PC-9 (cell line): ENCODE measurements at places on chromosomes 7 and 10. TPM values are rescaled to one million over a fixed set of nuclear protein-coding genes. Genes with fewer than 3 reads are reported as not detected.

- DNase-seq = no peak
Observed at GRCh38 chr7:100200693-100201092, 19.1 kb upstream of the PVRIG start.

The OR2A42 gene
- not detected in 2 replicates for total RNA-seq

DNA sequence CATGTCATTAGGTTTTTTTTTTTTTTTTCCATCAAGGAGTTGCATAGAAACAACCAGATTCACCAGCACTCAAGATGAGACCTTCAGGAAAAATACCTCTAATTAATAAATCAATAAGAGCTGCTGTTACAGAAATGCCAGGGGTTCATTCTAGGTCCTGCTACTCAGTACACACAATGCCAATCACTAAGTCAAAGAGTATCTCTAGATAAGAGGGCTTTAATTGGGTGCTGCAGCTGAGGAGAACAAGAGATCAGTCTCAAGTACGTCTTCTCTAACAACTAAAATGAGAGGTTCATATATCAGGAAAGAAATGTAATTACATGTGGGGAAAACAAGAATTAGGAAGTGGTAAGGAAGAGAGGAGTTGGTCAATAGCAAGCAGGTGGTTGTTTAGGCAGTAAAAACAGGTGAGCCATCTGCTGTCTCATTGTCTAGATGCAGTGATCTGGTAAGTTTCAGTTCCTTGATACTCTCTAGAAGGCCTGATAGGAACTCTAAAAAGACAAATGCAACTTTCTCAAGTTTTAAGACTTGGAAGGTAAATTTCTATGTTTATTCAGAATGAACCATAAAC lies 272.9 kb upstream of the ZWINT start:
- DNase-seq = no peak

DNA sequence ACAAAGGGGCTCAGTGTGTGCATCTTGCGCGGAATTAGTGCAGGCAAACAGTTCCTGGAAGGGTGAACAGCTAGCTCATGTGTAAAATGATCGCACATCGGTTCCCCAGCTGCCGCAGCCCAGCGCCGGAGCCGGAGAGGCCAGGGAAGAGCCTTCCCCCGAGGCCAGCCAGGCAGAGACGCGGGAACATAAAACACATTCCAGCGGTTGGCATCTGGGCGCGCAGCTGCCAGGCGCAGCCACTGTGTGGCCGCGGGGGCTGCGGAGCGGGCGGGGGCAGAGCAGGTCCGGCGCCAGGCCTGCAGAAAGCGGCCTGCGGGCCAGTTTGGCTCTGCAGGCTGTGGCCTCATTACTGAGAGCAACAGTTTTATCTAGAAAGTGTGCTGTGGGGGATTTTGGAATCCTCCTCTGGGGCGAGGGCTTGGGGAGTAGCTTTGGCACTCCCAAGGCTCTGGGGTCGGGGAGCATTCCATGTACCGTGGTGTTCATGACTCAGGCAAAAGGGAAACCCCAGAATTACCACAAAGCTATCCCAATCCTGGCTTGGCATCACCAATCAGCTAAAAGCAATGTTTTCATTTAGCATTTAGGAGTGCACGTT lies 74.3 kb downstream of the SAMD9 start:
- DNase-seq = peak; percentile 75

DNA sequence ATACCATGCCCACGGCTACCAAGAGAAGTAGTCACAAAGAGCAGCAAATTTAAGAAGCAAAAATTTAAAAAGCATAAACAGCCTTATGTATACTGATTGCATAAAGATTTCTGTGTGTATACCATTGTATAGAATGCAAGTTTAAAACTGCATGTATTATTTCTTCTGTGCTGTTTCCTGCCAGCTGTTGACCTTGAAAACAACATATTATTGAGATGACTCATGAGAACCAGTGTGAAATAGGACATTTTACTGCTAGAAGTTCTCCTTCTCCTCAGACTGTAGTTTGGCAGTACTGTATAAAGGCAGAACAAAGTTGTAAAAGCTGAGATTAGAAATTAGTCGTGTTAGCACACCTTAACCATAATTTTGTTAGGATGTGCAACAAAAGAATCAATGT lies 42.3 kb upstream of the SGCE start:
- peak; percentile 60 for DNase-seq

- no peak for DNase-seq
Observed at GRCh38 chr7:6147627-6148026, 116.5 kb downstream of the ANKRD61 start.

DNA sequence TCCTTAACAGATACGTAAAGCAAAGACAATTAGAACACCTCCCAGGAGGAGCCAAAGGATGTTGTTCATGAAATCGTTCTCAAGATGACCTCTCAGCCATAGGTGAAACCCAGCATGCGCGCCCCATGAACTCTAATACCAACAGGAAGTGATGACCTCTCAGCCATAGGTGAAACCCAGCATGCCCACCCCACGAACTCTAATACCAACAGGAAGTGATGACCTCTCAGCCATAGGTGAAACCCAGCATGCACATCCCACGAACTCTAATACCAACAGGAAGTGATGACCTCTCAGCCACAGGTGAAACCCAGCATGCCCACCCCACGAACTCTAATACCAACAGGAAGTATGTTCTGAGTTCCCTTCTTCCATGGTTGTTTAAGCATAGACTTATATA lies 205.2 kb upstream of the ADARB2 start:
- no peak for DNase-seq

DNA sequence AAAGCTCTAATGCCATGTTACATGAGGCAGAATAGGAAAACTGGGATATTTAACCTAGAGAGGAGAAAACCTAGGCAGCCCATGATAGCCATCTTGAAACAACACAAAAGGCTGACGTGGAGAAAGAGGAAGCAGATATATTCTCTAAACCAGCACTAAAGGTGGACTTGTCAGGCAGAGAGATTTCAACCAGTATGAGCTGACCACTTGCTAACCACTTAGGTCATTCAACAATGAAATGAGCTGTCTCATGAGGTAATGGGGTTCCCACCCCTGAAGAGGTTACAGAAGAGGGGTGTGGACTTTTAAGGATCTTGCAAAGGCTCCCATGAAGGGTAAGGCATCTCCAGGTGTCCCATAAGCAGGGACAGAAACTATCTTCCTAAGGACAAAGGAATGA lies 26.8 kb upstream of the EGR2 start:
- no peak for DNase-seq

DNA sequence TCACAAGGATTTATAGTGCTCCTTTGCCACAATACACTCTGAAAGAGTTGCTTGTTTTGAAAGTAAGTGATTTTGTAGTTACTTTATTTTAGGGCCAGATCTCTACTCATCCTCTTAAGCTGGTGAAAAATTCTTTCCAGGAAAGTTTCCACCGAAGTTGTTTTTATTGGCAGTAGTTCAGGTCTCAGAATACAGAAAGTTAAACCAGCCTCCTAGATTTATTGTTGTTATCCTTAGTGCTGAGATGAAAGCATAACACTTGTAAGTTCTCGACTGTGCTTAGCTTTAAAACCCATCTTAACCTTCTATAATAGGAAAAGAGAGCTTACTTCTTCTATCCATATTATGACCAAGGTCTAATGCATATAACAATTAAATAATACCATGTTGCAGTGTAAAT lies 5.5 kb downstream of the AP3M1 start:
- no peak for DNase-seq

The FKBP6 gene
- not detected in 2 replicates for total RNA-seq

DNA sequence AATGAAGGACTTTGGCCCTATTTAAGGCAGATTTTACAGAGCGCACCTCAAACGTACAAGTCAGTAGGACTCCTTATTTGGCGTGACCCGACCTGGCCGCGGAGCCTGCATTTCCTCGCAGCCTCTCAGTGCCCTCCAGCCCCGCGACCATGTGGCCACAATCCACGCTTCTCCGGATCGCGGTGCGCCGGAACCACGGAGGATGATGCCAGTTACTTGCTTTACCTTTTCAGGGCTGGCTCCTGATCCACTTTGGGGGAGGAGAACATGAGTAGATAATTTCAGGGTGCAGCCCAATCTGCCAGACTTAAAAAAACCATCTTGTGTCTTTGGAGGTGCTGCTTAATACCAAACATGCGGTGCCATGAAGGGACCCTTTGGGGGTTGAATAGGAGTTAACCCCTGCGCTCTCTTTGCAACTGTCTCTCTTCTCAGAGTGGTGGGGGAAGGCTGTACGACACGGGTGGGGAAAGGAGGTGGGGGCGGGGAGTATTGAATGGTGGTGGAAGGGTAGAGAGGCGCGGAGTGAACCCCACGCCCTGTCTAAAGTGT lies 1.5 kb downstream of the FRAT1 start:
- DNase-seq = no peak

The SPDYE2B gene
- not detected in 2 replicates for total RNA-seq

DNA sequence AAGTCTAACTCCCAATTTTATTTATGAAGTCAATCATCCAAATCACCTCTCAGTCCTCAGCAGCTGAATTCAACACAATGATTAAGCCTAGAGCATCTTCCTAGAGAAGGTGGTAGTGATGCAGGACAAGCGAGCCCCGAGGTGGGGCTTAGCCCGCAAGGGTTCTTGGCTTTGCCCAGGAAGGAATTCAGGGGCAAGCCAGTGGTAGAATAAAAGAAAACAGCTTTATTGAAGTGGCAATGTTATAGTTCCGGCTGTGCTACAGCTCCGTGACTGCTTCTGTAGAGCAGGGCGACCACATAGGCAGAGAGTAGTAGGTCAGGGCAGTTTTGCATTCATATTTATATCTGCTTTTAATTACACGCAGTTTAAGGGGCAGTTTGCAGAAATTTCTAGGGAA lies 18.1 kb downstream of the IL2RA start:
- no peak for DNase-seq

GRCh38 chr7:77661816-77662215 lies 34.4 kb upstream of the RSBN1L start:
- DNase-seq = no peak

The NUTM2E gene
- 0.70 and 0.88 TPM in 2 replicates for total RNA-seq

- no peak for DNase-seq
Observed at GRCh38 chr10:1928606-1929005, 191.3 kb upstream of the ADARB2 start.

DNA sequence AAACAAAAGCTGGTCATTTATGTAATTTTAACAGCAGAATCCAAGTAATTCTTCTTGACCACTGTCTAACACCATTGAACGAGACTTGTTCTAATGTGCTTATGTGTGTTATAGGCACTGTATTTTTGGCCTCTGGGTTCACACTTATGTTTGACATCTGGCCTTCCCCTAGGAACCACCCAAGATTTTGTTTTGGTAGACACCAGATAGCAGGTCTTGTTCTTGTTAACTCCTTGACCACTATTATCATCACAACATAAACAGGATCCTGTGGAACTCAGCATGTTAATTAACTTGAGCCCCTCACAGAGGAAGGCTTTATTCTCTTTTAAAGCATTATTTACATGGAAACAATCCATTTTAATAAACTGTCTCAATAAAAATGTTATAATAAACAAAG lies 167.7 kb downstream of the SEMA3D start:
- DNase-seq = no peak

- no peak for DNase-seq
Observed at GRCh38 chr7:47808321-47808720, 139.9 kb downstream of the PKD1L1 start.
